SW480 (cell line): ENCODE measurements at places on chromosomes 3 and 15.

DNA sequence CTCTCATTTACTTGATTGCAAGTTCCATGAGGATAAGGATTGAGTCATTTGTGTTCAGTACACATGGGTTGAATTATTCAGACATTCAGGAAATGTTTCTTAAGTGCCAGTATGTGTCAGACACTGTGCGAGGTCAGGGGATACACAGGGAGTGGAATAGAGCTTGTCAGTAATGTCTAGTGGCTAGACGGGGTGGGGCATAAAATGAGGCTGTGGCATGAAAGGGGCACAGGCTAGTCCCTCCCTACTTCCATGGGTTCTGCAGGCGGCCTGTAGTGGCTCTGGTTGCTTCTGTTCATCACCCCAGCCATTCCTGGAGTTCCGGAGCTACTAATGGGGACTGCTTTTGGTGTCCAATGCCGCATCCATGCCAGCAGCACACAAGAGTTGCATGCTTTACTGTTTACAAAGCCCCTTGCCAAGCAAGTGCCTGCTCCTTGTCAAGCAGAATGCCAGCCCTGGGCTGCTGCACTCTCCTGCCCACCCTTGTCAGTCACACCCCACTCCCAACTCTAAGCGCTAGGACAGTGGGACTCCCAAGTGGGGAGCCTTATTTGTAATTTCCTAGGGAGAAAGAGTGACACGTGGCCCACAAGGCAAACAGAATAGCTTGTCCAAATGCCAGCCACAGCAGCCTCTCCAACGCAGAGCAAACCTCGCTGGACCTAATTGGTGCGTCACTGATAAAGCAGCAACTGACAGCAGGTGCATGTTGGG is 70.8 kb downstream of the RAB11A start:
- DNase-seq, result peak; percentile 73

GRCh38 chr3:114877378-114878113 is 269.5 kb downstream of the ZBTB20 start:
- no peak for DNase-seq

GRCh38 chr15:99956022-99956775 is 223.0 kb upstream of the LYSMD4 start:
- no peak for DNase-seq

GRCh38 chr3:195009616-195010015 is 261.3 kb downstream of the XXYLT1 start:
- no peak for DNase-seq

GRCh38 chr3:177935047-177935446 is 601.2 kb upstream of the KCNMB2 start:
- DNase-seq, result no peak

DNA sequence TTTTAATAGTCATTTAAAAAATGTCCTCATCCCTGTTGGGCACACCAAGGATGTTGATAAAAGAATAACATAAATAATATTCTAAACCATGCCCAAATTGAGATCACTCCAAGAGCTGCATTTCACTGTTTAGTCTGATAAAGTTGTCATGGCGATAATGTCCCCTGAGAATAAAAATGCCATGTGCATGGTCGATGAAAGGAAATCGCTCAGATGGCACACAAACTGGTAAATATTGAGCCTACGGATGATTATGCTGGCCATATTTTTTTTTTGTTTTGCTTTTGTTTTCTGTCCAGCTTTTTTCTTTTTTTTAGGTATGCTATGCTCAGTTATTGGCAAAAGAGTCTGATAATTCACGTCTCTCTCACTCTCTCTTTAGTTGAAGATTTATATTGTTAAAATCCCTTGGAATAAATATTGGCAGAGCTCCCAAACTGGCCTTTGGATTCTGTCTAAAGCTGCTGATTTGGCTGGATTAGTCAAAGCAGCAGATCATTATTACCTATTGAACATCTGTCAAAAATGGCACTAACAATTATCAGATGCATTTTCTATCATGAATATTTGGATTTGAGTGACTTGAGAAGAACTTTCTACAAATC is 643.8 kb downstream of the SQOR start:
- no peak for DNase-seq

DNA sequence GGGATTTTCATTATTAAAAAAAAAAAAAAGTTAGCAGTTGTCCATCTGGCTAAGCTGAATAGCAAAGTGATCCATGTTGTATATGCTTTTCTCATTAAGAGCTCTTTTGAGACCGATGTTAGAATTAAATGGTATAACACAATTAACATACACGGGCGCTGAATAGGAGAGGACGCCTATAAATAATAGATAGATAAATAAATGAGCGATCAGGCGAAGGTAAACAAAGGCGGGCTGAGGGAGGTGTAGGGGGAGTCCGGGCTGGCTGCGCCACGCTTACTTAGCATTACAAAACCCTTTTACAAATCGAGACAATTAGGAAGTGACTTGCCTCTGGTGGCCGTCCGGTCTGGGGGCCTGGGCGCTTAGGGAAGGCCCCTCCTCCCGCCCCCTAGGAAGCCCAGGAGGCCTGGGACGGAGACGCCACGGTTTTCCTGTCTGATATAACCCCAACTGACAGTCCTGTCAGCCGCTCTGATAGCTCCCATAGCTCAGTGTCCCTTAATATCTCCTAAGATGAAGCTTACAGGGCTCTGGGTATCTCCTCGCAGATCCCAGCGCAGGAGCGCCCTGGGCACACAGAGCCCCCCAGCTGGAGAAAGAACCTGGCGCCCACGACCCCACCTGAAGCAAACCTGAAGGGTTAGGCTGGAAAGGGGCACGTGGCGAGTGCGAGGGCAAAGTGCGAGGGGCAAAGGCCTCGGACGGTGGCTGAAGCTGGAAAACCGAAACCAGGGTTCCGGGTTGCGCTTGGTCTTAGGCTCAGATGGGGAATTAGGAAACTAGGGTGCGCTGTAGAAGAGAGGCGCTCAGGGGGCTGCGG is 3.6 kb downstream of the SOX14 start:
- no peak for DNase-seq

DNA sequence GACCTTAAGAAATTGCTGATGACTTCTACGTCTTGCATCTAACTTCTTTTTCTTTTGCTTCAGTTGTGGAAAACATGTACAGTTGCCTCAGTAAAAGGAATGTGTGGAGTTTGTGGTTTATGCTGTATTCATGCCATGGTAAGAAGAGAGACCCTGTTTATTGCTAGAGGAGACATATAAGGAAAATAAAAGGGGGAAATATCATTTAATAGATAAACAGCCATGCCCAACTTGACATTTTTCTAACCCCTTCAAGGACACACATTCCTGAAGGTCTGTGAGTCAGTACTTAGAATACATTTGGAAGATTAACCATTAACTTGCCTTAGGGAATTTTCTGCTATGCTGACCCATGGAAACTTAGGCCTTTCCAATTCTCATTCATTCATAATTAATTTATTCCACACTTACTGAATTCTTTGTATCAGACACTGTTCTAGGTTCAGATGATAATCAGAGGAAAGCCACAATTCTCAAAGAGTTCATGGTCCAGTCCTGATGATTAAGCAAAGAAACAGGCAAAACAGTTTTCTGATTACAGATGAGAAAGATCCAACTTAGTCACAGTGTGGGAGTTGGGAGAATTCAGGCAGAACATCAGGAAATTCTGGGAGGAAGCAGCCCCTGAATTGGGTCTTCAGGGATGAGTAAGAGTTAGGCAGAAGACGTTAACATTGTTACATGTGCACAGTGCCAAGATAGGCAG is 329.8 kb upstream of the RASGRP1 start:
- DNase-seq, result peak; percentile 4

- DNase-seq, result no peak
Observed at GRCh38 chr3:148957586-148957985, 33.8 kb upstream of the GYG1 start.

- no peak for DNase-seq
Observed at GRCh38 chr3:77267589-77267988, 227.7 kb downstream of the ROBO2 start.

- no peak for DNase-seq
Observed at GRCh38 chr3:127857333-127857732, 35.0 kb upstream of the MGLL start.

- no peak for DNase-seq
Observed at GRCh38 chr3:94787734-94788270, 724.9 kb downstream of the NSUN3 start.

DNA sequence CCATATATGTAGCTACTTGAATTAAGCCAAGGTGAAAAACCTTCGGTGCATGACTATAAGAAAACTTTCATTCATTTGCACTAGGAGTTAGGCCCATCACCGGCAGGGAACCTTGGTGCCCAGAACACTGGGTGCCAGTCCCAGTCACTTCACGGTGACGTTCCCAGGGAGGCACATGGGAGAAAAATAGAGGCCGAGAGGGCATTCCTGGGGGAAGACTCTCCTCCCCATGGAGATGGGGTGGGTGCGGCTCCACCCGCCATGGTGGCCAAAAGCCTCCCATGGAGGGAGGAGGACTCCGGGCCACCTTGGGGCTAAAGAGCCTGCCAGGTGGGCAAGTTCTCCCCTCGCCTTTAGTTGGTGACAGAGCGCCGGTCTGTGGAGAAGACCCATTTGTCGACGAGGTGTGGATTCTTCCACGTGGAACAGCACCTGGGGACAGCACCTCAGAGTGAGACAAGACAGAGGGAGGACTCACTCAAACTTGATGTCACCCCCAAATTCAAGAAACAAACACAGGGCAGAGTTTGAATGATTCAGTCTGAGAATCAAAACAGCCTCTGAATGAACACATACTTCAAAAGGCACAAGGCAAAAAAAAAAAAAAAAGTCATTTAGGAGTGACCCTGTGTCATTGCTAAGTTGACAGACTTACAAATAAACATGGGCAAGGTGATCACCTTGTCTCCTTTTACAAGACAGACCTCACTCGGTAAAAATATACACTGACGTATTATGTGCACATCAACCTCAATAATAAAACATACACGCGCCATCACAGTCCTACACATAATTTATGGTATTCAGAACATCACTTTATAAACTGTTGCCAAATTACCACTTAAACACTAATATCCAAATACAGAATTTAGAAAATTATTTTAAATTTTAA is 38.6 kb downstream of the ZXDC start:
- no peak for DNase-seq

DNA sequence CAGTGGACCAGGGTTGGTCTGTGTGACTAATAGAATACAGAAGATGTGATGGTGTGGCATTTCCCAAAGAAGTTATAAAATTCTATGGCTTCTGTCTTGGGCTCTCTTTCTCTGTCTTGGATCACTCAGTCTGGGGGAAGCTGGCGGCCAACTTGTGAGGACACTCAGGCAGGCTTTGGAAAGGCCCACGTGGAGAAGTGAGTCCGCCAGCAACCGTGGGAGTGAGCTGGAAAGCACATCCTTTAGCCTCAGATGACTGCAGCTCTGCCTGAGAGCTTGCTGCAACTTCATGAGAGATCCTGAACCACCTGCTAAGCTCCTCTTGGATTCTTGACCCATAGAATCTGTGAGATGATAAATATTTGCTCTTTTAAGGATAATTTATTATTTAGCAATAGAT is 72.0 kb upstream of the RASGRP1 start:
- DNase-seq, result no peak

GRCh38 chr3:85785766-85786165 is 827.0 kb downstream of the CADM2 start:
- no peak for DNase-seq

DNA sequence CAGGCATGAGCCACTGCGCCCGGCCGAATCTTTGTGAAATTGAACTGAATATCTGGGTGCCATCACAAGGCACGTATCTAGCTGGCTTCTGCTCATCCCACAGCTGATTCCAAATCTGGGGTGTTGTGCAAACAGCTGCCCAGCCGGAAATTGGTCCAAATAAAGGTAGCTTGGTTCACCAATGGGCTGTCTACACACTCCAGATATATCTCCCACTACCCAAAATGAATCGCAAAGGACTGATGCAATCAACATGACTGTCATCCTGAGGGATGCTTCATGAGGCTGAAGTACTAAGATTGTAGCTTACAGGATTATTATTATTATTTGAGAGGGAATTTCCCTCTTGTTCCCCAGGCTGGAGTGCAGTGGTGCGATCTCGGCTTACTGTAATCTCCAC is 28.1 kb downstream of the LARP6 start:
- no peak for DNase-seq

DNA sequence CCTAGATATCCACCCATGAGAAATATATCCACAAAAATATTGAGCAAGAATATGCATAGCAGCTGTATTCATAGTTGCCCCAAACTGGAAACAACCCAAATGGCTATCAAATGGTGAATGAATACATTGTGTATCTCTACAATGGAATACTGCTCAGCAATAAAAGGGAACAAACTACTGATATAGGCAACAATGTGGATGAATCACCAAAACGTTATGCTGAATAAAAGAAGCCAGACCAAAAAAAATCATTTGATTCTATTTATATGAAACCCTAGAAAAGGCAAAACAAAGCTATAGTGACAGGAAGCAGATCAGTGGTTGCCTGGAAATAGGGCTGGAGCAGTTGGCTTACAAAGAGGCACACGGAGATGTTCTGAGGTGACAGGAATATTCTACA is 15.5 kb upstream of the CMTM7 start:
- no peak for DNase-seq

GRCh38 chr3:184296616-184297015 is 2.4 kb upstream of the PSMD2 start:
- no peak for DNase-seq

DNA sequence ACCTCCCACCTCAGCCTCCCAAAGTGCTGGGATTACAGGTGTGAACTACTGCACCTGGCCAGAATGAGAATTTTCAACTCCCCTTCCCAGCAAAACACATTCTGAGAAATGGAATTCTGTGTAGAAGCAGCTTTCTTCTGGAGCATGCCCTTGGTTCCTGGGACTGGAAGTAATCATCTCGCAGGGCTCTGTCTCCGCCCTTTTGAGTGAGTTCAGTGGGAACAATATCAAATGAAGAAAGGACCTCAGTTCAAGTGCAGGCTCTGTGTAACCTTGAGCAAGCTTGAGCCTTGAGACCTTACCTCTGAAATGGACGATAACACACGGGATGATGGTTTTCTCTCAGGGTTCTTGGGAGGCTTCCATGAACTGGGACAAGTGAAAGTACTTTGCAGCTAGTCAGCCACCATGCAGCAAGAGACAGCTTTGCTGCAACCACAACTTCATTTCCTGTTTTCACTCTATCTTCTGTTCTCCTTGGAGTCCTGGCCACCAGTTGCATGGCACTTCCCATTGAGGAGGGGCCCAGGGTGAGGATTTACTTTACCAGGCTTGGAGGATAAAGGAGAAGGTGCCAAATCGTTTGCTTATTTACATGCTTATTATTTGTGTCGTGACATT is 35.7 kb upstream of the IGF1R start:
- DNase-seq, result no peak

DNA sequence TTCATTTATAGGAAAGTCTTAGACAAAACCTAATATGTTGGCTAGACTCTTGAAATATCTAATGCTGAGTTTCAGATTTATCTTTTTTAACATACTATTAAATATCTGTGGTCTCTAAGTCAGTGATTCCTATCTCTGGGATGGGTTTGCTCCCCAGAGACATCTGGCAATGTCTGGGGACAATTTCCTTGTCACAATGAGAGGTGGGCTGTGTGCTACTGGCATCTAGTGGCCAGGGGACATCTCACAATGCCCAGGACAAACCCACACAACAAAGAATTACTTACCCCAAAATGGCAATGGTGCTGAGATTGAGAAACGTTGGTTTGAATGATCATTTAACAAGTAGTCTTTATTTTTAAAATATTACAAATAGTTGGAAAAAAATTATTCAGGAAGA is 602.1 kb downstream of the MAGI1 start:
- DNase-seq, result peak; percentile 15
